ENCODE measurements at places on chromosomes 4 and X. TPM values are rescaled to one million over a fixed set of nuclear protein-coding genes. Genes with fewer than 3 reads are reported as not detected.

The UGT2B7 gene
- 94.6 TPM for polyA plus RNA-seq

- no peak for DNase-seq
These were observed 291.3 kb downstream of the PCDH10 start for GRCh38 chr4:133440404-133440803.

DNA sequence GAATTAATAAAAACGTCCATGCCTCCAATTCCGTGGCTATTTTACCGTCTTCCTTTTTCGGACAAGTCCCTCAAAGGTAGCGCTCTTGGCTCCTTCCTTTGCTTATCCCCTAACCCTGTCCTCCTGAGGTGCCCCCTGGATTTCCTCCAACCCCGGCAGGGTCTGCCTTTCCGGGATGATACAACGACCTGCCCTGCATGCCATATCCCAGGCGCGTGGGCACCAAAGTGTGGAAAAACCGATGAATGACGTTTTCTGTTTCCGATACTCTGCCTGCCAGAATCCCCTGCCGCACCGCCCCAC is 706 bp upstream of the CSTF2 start:
- DNase-seq: no peak

- no peak for DNase-seq
These were observed 516.5 kb downstream of the PCDH7 start for GRCh38 chr4:31236639-31237173.

GRCh38 chr4:40458683-40459082 is 123.5 kb downstream of the CHRNA9 start:
- no peak for DNase-seq

GRCh38 chr4:62548108-62548524 is 1348.0 kb downstream of the ADGRL3 start:
- DNase-seq: no peak

The TRIM2 gene
- polyA plus RNA-seq: 83.7 TPM

- no peak for DNase-seq
These were observed 276.6 kb upstream of the FAT1 start for GRCh38 chr4:187000281-187000680.

- no peak for DNase-seq
These were observed 238.8 kb upstream of the GRIA3 start for GRCh38 chrX:122945328-122945727.

GRCh38 chr4:25504932-25505636 is 128.0 kb downstream of the ANAPC4 start:
- DNase-seq: no peak

The TREX2 gene
- 0.60 TPM for polyA plus RNA-seq

The SPP1 gene
- 306 TPM for polyA plus RNA-seq

The RPS6KA6 gene
- polyA plus RNA-seq: 22.4 TPM

DNA sequence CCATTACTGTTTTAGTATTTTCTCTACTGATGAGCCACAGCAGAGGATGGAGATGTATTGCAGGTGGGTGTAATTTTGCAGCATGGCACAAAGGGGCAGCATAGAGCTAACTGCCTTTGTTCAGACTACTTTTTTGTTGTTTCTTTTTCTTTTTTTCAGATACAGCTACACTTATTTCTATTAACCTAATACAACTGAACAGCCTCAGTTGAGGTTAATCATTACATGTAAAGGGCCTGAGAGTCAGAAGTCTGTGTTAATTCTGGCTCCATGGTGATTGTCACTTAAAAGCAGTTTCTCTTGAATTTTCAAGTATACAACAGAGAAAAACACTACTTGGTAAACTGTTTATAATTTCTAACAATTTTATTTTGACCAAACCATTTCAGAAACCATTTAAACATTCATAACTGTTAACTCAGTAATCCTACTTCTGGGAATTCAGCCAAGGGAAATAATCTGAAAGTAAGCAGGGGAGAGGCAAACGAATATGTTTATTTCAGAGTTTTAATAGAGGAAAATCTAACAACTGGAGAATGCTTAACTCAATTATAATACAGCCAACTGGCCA is 13.9 kb upstream of the PPEF2 start:
- DNase-seq: peak; percentile 53

The PLCXD1 gene
- 19.3 TPM for polyA plus RNA-seq

The XAGE2 gene
- polyA plus RNA-seq: 0.48 TPM

The MAGEA10 gene
- polyA plus RNA-seq: not detected

DNA sequence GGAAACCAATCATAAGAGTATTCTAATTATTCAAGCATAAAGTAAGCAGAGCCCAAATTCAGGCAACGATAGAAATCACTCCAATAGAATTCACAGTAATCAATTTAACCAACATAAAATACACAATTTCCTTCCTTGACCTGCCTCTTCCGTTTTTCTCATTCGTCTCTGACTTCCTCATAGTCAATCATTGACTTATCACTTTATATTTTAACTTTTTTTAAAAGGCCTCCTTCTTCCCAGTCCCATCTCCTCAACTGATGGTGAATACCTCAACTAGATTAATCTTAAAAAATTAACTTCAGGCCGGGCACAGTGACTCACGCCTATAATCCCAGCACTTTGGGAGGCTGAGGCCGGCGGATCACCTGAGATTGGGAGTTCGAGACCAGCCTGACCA is 13.3 kb downstream of the CNOT6L start:
- DNase-seq: no peak

- DNase-seq: no peak
These were observed 397.2 kb downstream of the FAM47B start for GRCh38 chrX:35339796-35340195.

DNA sequence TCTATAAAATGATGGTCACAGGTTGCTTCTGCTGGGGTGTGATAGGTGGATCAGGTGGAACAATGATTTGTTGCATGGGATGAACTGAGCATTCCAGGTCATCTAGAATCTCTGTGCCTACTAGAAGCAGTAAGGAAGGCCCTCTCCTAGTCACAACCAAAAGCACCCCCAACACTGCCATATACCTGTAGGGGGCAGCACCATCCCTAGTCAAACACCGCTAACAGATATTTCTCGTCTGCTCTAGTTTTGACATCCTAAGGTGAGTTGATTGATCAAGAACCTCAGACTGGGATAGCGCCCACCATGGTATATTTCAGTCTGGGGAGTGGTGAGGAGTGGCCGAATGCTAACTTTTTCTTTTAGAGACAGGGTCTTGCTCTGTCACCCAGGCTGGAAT is 160.2 kb downstream of the NHS start:
- DNase-seq: no peak

DNA sequence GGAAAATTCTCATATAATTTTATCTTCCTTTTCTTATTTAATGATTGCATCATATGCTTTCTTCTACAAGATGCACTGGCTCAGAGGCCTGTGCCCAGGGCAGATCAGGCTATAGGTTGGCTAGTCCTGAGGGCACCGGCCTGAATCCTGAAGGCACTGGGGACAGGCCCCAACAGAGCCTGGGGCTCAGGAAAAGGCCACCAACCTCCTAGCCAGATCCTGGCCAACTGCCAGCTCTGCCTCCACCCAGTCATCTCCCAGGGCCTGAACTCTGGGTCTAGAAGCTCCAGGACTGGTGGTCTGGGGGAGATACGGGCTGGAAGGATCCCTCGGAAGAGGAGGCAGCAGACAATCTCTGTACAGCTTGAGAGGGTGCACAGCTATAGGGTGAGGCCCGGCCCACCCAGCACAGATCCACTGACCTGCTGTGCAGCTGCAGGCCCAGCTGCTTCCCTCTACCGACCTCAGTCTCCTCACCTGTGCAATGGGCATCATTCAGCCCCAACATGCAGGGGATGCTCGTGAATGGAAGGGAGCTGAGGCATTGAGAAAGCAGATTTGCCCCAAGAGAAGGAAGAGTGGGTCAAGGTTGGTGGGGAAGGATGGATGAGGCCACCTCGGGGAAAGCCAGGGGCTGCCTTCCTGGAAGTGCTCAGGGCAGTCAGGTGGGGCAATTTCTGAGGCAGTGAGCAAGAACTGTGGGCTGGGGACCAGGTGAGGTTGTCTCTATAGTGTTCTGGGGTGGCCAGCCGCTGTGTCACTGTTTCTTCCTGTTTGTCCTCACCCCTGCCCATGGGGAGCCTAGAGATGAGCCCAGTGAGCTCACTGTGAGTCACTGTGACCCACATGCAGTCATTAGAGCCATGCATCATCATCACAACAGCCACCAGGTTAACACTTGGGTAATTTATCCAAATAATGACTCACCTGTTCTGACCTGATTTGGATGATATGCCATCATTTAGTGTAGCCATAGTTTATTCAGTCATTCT is 22.4 kb upstream of the XAGE2 start:
- no peak for DNase-seq
